ENCODE measurements at places on chromosomes 2 and 18. TPM values are rescaled to one million over a fixed set of nuclear protein-coding genes. Genes with fewer than 3 reads are reported as not detected.

Gene RPRM
- polyA plus RNA-seq: 1.7 TPM

Gene SPP2
- not detected for polyA plus RNA-seq

Gene SPATA3
- not detected for polyA plus RNA-seq

Gene TEKT4
- 2.8 TPM for polyA plus RNA-seq

DNA sequence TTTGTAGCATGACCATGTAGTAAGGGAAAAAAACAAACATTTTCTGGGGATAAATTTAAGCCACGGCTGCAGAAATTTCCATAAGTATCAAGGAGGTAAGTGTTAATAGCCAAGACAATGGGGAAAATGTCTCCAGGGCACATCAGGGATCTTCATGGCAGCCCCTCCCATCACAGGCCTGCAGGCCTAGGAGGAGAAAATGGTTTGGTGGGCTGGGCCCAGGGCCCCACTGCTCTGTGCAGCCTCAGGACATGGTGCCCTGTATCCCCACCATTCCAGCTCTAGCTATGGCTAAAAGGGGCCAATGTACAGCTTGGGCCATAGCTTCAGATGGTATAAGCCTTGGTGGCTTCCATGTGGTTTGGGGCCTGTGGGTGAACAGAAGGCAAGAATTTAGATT lies 271.8 kb downstream of the PID1 start:
- no peak for DNase-seq

DNA sequence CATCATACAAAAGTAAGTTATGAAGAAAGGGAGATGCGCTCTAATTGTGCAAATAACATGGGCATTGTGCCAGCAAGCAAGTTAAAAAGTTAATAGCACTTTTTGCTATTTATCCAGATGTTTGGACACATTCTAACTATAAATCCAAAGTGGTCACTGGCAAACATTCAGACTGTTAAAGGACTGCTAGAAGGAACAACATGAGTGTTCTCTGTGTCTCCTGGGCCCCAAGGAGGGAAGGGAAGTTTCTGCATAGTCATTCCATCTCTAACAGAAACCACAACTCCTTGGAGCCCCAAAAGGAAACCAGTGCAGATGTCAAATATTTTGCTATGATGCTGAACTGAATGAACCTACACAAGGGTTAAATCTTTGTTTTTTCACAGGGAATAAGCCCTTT lies 213.3 kb upstream of the HNRNPA3 start:
- DNase-seq: no peak

DNA sequence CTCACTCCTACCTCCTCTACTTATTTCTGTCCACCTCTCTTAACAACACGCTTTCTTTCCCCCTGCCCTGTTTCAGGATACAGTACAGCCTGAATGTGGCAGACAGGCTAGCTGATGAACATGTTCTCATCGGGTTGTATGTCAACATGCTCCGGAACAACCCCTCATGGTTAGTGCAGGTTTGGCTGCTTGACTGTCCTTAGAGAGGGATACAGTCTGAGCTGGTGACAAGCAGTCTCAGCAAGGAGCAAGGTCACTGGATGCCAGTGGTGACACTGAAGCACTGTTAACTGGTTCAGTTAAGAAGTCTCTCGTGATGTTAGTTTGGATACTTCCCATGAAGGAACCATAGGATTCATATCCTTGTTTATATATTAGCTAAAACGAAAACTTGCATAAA lies 128.6 kb downstream of the DTNA start:
- DNase-seq: no peak

DNA sequence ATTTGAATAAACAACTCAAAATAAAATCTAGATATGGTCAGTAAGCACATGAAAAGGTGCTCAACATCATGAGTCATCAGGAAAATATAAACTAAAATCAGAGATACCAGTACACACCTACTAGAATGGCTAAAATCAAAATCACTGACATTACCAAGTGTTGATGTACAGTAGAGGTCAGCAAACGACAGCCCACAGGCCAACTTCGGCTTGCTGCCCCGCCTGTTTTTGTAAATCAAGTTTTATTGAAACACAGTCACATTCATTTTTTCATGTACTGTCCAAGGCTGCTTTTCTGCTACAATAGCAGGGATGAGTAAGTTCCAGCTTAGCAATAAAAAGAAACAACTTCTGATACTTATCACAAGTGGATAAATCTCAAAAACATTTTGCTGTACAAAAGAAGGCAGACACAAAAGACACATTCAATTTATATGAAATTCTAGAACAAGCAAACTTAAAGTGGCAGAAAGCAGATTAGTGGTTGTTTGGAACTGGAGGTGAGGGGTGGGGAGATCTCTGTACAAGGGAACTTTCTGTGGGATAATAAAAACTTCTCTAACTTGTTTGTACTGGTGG lies 32.1 kb downstream of the TRAK2 start:
- no peak for DNase-seq

DNA sequence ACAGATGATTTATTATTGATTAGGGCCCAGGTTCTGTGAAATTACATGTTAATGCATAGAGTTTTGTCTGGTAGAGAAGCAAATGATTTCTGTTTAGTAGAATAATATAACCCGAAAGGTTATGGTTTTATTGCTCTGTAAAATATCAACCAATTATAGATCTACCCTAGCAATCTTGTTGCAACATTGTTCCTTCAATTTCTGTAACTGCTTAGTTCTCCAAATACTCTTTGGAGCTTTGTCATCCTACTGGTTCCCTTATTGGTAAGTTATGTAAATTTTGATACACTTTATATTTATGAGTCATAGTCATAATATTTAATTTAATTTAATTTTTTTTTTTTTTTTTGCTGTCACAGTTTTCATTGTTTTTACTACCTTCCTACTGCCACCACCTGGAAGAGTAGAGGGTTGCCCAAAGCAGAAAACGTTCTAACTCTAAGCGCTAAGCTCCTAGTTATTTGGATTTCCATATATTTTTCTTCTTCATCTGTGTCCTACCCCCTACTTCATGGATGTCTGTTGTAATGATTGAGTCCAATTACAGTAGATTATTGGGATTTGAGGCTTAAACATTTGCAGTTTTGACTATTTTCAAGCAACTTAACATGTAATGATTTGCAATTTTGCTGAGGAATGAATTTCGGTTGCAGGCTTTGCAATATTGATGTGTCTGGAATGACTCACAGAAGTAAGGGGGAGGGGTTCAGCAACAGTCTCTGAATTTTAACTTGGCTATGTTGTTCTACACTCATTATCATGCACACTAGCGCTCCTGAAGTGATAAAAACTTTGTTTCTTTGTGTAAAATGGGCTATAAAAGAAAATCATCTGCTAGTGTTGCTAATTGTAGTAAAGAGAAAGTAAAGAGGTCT lies 51.1 kb downstream of the NABP1 start:
- no peak for DNase-seq

GRCh38 chr2:74658516-74658915 lies 4.5 kb downstream of the SEMA4F start:
- no peak for DNase-seq

GRCh38 chr2:176496761-176497160 lies 227.5 kb downstream of the MTX2 start:
- DNase-seq: no peak
